ENCODE measurements at places on chromosomes 11 and 22.
A peak's percentile ranks its signal among the peaks of the same experiment; 100 is the strongest.

DNA sequence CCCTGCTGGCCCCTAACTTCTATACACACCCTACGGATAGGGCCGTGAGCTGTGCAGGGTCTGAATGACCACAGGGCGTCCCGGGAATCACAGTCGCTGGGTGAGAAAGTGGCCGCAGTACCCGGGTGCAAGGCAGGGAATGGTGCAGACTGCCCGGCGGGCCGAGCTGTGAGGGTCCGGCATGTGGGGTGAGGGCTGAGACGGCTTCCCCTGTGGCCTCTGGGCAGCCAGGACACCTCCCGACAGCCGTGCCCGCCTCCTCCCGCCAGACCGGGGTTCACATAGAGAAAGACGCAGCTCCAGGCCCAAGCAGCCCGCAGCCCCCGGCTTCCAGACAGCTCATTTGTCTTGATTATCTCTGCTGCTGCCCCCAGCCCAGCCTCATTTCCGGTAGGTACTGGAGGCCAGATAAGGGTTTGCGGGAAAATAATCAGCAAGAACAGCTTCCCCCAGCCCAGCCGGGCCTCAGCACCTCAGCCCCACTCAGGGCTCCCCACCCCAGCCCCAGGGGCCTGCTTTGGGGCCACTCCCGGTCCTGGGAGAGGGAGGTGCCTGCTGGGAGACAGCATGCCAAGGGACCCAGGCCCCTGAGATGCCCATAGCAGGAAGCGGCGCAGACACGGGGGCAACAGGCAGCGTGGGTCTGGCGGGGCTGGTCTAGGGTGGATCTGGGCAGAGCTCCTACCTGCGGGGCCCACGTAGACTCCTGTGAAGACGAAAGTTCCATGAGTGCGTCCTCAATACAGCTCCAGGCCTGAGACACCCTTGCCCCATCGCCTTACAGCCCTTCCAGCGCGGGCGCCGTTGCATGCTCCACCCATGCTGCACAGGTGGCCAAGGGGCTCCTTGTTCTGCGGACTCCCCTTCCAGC lies 123.1 kb downstream of the BRD1 start:
- no peak for DNase-seq

- DNase-seq = no peak
Observed at GRCh38 chr11:117805045-117805444, 8.0 kb upstream of the DSCAML1 start.

DNA sequence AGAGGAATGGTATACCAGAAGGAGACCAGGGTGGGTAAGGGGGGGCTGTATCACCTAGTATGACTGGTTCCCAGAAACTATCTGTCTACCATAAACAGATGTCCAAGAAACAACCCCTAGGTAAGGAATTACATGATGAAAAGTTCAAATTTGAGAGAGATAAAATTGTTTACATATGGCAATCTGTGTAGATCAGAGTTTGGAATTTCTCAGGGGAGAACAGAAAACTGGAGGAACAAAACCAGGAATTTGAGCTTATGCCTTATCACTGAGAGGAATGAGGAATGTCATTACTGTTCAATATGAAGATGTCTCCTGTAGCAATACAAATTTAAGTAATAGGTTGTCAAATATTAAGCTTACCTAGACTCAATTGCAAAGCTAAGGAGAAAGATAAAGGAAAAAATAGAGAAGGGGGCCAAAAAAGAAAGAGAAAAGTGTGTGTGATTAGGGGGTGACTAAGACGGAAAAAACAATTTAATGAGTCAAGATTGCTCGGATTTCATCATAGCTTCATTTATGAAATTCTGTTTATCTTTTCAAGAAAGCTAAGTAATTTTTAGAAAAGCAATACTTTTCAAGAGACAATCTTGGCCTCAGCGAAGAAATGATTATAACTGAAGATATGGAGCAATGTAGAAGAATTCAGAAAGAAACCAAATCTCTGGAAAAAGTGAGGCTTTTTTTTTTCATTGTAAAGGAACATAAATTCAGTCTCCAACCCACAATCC lies 117.8 kb downstream of the APOL5 start:
- no peak for DNase-seq

- no peak for DNase-seq
Observed at GRCh38 chr11:16572945-16573344, 165.5 kb upstream of the C11orf58 start.

GRCh38 chr11:102026217-102026616 lies 21.0 kb upstream of the CFAP300 start:
- no peak for DNase-seq

DNA sequence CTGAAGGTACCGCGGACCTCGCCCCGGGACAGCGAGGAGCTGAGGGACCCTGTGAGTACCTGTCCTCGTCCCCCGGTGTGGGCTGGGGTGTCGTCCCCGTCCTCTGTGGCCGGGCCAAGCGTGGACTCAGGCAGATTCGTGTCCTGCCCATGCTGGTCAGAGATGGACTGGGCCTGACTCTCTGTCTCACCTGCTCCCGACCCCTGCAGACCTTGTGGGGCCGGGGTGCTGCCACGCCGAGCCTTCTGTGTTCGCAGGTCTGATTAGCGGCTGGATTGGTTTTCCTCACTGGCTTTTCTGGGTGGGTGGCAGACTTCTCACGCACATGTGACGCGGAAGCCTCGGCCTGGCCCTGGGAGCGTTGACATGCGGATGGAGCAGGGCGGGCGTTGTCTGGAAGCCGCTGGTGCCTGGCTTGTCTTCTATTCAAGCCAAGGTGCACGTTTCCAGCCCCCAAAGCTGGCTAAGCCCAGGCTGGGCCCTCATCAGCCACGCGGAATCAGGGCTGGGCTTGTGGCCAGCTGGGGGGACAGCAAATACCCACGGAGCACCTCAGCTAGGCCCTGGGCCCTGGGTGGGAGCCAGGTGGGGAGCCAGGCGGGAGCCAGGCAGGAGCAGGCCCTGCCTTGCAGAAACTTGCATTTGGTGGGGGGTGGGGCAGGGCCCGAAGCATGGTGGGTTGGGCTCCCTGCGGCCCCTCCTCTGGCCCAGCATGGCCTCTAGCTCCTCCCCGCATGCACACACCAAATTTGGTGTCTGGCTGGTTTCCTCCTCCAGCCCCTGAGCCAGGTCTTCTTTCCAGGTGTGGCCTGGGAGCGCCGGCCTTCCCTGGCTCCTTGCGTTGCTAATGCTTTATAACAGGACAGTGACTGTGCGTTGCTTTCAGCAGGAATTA lies 7.0 kb downstream of the GRAMD4 start:
- no peak for DNase-seq

- peak; percentile 68 for DNase-seq
Observed at GRCh38 chr11:798093-798713, at the start of gene SLC25A22. SLC25A22 (minus strand) TSS chr11:798281; CDS start chr11:795006, 3,275 bp downstream.

- DNase-seq = no peak
Observed at GRCh38 chr11:123179586-123179985, 15.5 kb downstream of the CLMP start.

GRCh38 chr22:30161051-30161469 lies 80.8 kb downstream of the HORMAD2 start:
- DNase-seq = no peak

DNA sequence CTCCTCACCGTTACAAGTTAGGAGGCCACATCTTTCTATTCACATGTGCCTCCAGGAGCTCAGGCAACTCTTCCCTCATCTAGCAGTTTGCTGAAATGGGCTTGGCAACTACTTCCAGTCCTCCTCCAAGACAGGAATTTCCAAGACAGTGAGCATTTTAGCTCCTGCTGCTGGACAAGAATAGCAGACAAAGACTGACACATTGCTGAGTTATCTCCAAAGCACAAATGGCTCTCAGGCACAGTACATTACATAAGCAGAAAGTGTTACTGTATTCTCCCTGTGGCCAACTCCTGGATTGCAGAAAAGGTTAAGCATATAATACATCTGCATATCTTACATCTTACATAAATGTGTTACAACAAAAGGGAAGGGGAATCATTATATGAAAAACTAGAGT lies 83.2 kb upstream of the POU2AF2 start:
- DNase-seq = no peak

GRCh38 chr11:2554338-2555207 lies 109.8 kb downstream of the KCNQ1 start:
- DNase-seq = no peak

DNA sequence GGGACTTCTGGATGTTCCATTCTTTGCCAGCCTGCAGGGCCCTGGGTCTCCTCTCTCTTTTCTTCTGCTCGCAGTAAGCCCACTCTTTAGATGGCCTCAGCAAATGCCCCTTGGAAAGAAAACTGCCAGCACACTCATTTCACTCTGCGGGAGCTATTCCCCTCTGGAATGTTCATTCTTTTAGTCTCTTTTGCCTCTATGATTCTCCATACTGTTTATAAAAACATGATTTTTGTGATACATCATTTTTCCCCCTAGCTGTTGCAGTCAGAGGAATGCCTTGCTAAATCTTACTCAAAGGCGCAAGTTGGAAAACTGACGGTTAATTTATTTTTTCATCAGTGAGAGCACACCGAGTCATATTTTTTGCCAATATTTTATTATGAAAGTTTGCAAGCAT lies 184.9 kb downstream of the SNX19 start:
- no peak for DNase-seq

GRCh38 chr11:80390505-80390904 lies 949.7 kb upstream of the TENM4 start:
- DNase-seq = no peak

DNA sequence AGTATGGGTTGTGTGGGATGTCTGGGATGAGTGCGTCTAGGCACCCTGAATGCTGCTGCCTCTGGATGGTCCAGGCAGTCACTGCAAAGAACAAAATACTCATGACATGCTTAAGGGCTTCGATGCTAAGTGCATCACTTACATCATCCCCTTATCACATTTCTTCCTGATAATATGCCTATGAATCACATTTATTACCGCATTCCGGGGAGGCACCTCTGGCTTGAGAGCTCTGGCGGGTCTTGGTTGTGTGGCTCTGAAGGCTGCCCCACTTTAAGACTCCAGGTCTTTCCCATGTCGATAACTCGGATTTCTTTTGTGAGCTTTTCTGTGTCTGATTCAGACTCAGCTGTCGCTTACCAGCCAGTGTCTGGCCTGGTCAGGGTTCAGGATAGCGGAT lies 1126.4 kb downstream of the TBC1D22A start:
- DNase-seq = no peak

- no peak for DNase-seq
Observed at GRCh38 chr11:77725433-77725832, 87.8 kb upstream of the CLNS1A start.

DNA sequence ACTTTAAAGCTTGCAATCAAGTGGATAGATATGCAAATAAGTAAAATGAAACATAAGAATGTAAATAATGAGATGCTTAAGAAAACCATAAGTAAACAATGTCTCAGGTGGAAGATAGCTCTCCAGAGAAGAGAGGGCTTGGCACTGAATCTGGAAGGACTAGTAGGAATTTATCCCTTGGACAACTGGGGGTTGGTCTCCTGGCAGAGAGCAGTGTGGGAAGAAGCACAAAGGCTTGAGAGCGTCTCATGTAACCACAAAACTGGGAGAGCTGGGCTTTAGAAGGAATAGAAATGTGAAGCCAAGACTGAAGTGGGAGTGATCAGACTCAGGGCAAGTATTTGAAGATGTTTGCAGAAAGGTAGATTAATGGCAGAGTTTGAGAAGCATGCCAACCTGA lies 31.3 kb downstream of the CARD18 start:
- DNase-seq = no peak

DNA sequence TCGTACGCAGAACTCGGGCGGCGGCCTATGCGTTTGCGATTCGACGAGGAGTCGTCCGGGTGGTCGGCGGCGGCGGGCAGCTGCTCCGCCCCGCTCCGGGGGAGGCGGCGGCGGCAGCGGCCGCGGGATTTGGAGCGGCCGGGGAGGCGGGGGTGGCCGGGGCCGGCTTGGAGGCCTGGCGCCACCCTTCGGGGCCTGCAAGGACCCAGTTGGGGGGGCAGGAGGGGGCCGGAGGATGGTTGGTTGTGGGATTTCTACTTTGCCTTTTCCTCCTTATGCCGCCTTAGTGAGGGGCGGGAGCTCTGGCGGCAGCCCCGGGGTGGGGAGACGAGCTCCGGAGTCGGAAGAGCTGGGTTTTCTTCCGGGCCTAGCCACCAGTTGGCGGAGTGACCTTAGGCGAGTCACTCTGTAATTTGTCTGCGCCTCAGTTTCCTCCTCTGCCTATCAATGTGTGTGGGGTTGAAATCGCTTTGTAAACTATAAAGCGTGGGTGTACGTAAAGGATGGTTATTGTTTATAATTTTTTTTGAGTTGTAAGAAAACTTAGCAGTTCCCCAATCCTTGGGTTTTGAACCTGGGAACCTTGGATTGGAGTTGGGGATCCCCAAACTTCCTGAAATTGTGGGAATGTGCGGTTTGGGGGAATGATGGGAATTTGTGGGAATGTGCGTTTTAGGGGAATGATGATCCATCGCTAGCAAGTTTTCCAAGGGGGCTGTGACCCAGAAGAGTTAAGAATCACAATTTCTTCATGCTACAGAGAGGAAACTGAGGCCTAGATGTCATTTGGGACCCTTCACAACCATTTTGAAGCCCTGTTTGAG lies 679 bp downstream of the TUG1 start:
- no peak for DNase-seq

DNA sequence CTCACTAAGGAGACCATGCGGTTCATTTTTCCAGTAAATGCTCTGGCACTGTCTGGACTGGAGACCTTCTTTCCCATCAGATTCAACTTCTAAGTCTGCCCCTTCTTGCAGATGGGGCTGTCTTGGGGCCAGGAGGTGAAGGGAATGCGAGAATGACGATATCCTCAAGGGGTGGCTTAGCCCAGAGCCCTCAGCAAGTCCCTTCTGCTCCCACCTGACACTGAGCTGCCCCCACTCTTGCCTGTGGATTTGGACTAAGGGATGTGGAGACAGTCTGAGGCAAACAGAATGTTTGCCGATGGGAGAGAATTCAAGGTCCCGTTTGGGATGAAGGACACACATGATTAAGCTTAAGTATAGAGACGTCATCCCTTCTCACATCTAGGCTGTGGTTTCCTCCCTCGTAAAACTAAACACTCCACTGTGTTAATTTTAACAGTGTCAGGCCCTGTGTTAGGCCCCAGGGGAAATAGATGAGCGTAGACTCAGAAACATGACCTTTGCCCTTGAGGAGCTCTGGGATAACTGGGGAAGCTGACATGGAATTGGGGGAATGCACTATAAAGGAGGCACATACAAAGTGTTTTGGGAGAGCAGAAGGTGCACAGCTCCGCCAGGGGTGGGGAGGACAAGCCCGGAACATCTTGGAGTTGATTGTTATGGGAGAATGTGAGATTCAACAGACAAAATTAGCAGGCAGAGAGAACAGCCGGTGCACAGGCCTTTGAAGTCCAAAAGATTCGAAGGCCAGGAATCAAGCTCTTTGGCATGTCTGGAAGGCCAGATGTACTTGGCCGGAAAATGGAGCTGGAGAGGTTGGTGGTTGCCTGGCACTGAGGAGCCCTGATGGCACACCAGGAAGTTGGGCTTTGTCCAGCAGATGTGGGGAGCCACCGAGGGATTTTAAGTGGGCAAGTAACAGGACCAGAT lies 71.6 kb downstream of the ST3GAL4 start:
- DNase-seq = no peak

DNA sequence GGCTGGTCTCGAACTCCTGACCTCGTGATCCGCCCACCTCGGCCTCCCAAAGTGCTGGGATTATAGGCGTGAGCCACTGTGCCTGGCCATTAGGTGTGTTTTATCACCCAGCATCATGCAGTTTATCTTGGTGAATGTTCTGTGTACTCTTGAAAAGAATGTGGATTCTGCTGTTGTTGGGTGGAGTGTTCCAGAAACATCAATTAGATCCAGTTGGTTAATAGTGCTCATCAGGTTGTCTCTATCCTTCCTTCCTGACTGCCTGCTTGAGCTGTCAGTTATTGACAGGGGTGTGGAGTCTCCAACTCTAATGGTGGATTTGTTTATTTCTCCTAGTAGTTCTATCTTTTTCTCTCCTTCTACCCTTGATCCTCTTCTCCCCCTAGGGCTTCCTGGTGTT lies 30.2 kb upstream of the PPP6R3 start:
- DNase-seq = no peak
